ENCODE measurements at places on chromosomes 12 and 14. TPM values are rescaled to one million over a fixed set of nuclear protein-coding genes. Genes with fewer than 3 reads are reported as not detected.

IFI27L2 gene
- 212 TPM for total RNA-seq

SERPINA3 gene
- total RNA-seq = 0.96 TPM

RFX4 gene
- total RNA-seq = not detected

HOXC13 gene
- 0.78 TPM for total RNA-seq

GPRC5A gene
- 4.7 TPM for total RNA-seq

- no peak for DNase-seq
Measured at GRCh38 chr12:95919110-95919509, 23.3 kb downstream of the CCDC38 start.

- no peak for DNase-seq
Measured at GRCh38 chr12:26425587-26426260, 230.4 kb downstream of the SSPN start.

DNA sequence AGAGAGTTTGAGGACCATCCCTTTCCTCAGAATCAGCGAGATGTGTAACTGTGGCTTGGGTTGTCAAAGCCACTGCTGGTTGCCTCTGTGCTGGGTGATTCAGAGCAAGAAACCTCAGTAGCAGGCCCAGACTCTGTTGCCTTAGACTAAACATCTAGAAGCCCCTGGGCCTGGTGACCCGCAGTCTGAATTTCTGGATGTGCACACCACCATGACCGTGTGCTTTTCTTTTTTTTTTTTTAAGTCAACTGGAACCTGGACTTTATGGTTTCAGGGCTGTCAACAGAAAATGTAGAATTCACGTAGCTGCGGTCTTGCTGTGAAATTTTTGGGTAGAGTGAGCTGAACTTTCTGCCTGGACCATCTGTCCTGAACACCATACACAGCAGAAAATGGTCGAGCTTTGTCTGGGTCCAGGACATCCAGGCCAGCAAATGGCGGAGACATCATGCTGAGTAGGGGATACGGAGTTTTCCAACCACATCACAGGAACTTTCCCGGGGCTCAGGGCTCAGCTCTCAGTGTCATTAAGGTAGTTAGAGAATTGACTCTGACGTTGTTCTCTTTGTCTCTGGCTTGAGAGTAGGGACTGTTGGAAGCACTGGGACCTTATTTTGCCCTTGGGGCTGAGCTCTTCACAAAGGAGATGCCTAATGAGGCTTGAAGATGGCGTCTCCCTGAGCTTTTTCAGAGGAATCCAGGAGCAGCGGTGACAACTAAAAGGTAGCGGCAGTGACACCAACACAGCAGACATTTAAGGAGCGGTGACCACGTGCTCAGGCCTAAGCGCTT is 23.0 kb upstream of the BATF start:
- no peak for DNase-seq

- no peak for DNase-seq
Measured at GRCh38 chr12:15996254-15996653, 85.1 kb downstream of the DERA start.

- peak; percentile 10 for DNase-seq
Measured at GRCh38 chr12:66405395-66405794, 103.1 kb downstream of the HELB start.

DNA sequence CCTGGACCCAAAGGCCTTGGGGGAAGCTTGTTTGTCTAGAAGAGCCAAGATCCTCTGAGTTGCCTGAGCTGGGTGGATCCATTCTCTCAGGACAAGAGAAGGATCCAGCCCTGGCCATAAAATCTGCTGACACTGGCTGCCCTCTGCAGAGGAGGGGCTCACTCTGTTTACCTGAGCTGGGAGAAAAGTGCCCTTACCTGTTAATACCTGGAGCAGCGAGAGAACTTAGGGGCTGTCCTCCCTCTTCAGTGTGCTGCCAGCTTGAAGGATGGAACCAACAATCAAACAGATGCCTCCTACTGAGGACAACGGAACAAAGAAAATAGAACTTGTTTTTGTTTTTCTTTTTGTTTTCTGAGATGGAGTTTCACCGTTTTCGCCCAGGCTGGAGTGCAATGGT is 7.3 kb upstream of the KRT7 start:
- DNase-seq = no peak

- peak; percentile 72 for DNase-seq
Measured at GRCh38 chr12:13179211-13180074, 17.1 kb upstream of the EMP1 start.

- DNase-seq = no peak
Measured at GRCh38 chr14:69635981-69636639, 24.7 kb downstream of the SUSD6 start.

GRCh38 chr14:51703787-51704186 is 52.1 kb downstream of the FRMD6 start:
- DNase-seq = no peak

DNA sequence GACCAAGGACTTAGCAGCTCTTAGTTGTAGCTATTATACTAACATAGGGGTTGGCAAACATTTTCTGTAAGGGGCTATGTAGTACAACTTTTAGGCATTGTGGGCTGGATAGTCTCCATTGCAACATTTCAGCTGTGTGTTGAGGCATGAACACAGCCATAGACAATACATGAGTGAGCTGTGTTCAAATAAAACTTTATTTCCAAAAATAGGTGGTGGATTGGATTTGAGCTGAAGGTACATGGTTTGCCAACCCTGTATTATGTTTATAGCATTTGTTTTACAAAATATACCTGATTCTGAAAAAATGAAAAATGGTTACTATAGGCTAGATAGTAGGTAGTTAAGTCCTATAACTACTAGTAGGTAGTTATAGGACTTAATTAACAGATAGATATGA is 40.5 kb downstream of the ETNK1 start:
- DNase-seq = no peak

DNA sequence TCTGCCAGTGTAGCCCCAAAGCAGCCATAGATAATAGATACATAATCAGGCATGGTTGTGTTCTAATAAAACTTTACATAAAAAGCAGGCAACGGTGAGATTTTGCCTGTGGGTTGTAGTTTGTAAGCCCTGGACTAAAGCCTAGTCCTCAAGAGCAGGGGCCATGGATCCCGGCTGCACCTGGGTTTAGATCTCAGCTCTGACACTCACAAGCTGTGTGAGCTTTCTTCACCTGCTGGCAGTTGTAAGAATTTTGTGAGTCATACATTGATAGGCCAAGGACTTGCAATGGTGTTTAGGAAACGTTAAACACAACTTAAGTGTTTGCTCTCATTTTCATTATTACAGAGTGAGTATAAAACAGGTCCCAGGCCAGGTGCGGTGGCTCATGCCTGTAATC is 395.8 kb upstream of the TBX3 start:
- DNase-seq = no peak

GRCh38 chr14:22650960-22651521 is 6.9 kb upstream of the OR6J1 start:
- DNase-seq = peak; percentile 80

GRCh38 chr12:77325511-77326236 is 260.3 kb upstream of the E2F7 start:
- DNase-seq = no peak

Data from RPMI7951 (cell line).